ENCODE measurements at places on chromosomes 7 and 10. TPM values are rescaled to one million over a fixed set of nuclear protein-coding genes. Genes with fewer than 3 reads are reported as not detected.

GRCh38 chr10:100986623-100986951 is 710 bp downstream of the MRPL43 start:
- no peak overlapping the region for H3K27ac ChIP-seq
- no peak for DNase-seq
- H3K4me1 ChIP-seq, result peaks cover 24% of the 10 kb centered on the region
- H3K36me3 ChIP-seq, result peaks cover 40% of the 10 kb centered on the region
- H3K27me3 ChIP-seq, result no peaks in the 10 kb centered on the region

DNA sequence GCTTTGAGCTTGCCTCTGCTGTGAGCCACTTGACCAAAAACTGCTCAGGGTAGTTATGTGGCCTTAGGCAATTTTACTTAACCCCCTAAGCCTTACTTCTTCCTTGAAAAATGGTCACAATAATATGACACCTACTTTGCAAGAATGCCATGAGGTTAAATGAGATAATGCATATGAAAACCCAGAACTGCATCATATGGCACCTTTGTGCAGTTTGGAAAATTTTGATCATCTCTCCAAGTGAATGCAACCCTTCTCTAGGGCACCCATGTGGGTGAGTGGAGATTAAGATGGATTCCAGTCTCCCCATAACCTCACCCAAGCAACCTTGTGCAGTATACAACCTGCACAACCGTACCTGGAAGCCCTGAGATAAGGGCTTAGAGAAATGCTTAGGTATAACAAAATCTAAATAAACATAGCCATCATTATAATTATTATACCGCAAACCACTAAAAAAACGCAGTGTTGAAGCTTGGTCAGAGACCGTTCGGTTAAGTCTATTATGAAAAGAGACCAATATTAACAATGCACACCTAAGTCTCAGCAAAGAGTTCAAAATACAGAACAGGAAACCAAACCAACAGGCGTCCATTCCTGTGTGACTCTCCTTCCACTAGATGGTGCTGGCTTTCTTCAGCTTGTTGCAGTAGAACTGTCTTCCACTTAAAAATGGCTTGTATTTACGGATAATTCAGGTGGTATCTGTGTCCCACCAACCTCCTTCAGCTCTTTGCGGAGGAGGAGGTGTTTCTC is 21.0 kb upstream of the ASB15 start:
- no peak for DNase-seq
- no peak overlapping the region for H3K27ac ChIP-seq
- H3K4me3 ChIP-seq, result no peak overlapping the region
- H3K27me3 ChIP-seq, result peaks cover 12% of the 10 kb centered on the region

- no peaks in the 10 kb centered on the region for H3K4me1 ChIP-seq
- DNase-seq, result no peak
- H3K27ac ChIP-seq, result no peak overlapping the region
- peaks cover 11% of the 10 kb centered on the region for H3K27me3 ChIP-seq
Measured at GRCh38 chr7:1257863-1258262, 25.2 kb downstream of the UNCX start.

- H3K27ac ChIP-seq, result no peak overlapping the region
- no peak for DNase-seq
- H3K4me3 ChIP-seq, result no peak overlapping the region
- no peaks in the 10 kb centered on the region for H3K36me3 ChIP-seq
Measured at GRCh38 chr7:136150311-136150710, 173.2 kb upstream of the MTPN start.

DNA sequence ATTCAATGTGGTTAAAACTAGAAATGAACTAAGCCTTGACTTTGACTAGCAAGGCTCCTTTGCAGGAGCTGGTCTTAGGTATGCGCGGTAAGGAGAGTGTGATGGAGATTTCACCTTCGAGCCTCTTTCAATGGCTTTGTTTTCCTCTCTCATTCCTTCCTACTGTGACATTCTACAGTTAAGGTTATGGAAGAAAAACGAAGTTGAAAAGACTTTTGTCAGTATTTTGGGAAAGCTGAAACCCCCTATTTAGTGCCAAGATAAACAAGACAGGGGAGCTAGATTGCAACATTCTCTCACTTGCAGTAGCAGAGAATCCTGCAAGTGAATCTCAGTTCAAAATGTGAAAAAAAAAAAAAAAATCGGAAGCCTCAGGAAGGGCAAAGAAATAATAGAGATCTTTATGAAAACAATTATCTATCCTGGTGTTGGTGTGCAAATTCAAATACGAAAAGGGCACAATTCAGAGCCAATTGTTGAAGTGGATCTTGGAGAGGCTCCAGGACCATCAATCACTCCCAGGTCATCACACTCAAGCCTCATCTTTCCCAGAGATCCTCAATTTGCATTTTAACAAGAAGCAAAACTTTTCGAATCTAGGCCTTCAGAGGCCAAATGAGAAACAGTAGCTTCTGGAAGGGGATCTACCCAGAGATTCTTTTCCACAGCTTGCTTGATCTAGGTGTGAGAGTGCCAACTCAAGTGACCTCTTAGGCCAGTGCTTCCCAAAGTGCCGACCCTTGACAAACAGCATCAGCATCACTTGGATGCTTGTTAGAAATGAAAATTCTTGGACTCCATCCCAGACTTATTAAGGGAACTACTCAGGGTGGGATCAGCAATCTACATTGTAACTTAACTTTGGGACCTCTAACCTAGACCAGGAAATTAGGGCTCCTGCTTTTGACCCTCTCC is 163.8 kb downstream of the INHBA start:
- H3K27ac ChIP-seq, result no peak overlapping the region
- H3K4me1 ChIP-seq, result no peaks in the 10 kb centered on the region
- no peak for DNase-seq
- no peaks in the 10 kb centered on the region for H3K36me3 ChIP-seq

GRCh38 chr10:70925377-70926225 is 37.2 kb upstream of the PCBD1 start:
- peaks cover 12% of the 10 kb centered on the region for H3K27me3 ChIP-seq
- peak; percentile 17 for DNase-seq
- no peak overlapping the region for H3K27ac ChIP-seq
- H3K4me3 ChIP-seq, result no peak overlapping the region

DNA sequence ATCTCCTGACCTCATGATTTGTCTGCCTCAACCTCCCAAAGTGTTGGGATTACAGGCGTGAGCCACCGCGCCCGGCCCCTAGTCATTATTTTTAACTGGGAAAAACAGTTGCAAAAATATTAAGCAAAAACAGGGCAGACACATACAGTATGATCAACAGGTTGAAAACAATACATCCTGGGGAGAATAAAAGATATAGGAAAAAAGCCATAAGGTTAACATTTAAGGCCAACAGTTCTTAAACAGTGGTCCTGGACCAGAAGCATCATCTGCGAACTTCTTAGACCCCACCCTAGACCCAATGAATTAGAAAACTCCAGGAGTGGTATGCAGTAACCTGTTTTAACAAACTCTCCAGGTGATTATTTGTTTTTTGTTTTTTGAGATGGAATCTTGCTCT is 6.5 kb downstream of the UBE2H start:
- no peaks in the 10 kb centered on the region for H3K27me3 ChIP-seq
- peaks cover 13% of the 10 kb centered on the region for H3K36me3 ChIP-seq
- H3K4me1 ChIP-seq, result peaks cover 16% of the 10 kb centered on the region

DNA sequence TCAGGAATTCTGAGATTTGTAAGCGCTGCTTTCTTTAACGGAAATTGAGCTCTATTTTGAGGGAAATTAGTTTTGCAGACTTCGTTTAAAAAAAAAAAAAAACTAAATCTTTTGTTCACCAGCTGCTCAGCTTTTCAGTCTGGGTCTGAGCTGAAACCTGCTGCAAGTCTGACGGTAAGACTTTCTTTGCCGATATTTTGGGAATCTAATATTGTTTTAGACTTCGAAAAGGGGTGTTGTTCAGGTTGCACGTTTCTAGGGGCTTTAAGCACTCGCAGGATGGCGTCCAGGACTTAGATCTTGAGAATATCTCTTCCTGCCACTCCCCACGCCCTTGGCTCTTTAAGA is 1.8 kb upstream of the MEOX2 start:
- peaks cover 40% of the 10 kb centered on the region for H3K27me3 ChIP-seq
- H3K27ac ChIP-seq, result no peak overlapping the region
- DNase-seq, result no peak
- H3K4me1 ChIP-seq, result no peaks in the 10 kb centered on the region
- no peak overlapping the region for H3K4me3 ChIP-seq
- H3K36me3 ChIP-seq, result no peaks in the 10 kb centered on the region

DNA sequence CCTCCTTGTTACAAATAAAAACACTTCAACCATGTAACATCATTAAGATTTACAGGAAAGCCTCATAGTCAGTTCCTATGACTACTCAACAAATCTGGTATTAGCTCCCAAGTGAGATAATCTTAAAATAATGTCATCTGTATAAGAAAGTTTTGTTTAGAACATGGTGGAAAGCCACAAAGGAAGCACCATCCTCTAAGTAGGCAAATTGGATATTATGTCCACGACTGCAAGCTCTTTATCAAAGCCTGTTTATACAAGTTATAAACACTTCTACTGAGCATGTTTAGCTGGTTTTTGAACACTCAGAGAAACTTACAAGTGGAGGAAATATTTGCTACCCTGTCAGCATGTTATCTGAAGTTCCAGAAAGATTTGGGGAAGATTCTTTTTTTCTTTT is 349.8 kb downstream of the ARL4A start:
- no peak overlapping the region for H3K27ac ChIP-seq
- no peak overlapping the region for H3K4me3 ChIP-seq
- H3K4me1 ChIP-seq, result no peaks in the 10 kb centered on the region
- no peaks in the 10 kb centered on the region for H3K27me3 ChIP-seq

- peak within 1 kb of the TSS; percentile 87 for H3K4me3 ChIP-seq
- peaks cover 37% of the 10 kb centered on the region for H3K36me3 ChIP-seq
- no peaks in the 10 kb centered on the region for H3K27me3 ChIP-seq
- peak within 1 kb of the TSS; percentile 90 for H3K27ac ChIP-seq
- DNase-seq, result peak; percentile 26
- peaks cover 20% of the 10 kb centered on the region for H3K4me1 ChIP-seq
Measured at GRCh38 chr10:73110345-73110849, at the start of gene NUDT13. TSS of gene NUDT13 (plus strand) at chr10:73110455. CDS start at chr10:73114366, 3,911 bp downstream.

AMPH gene
- total RNA-seq, result not detected

NEUROG3 gene
- not detected for total RNA-seq

MBLAC1 gene
- 5.5 TPM for total RNA-seq

Measured in activated T-helper 1 cell treated with anti-CD3 and anti-CD28 coated beads, Interleukin-12 subunit alpha, Interleukin-12 subunit beta, Interleukin-2, Interleukin-4 antibody, amounts not matched to agents 30 ng/mL and 10 ng/mL and 1 ng/mL, durations not matched to agents 14 hours and 24 hours and 36 hours (primary cell).